ENCODE measurements at places on chromosomes 12 and 14.

DNA sequence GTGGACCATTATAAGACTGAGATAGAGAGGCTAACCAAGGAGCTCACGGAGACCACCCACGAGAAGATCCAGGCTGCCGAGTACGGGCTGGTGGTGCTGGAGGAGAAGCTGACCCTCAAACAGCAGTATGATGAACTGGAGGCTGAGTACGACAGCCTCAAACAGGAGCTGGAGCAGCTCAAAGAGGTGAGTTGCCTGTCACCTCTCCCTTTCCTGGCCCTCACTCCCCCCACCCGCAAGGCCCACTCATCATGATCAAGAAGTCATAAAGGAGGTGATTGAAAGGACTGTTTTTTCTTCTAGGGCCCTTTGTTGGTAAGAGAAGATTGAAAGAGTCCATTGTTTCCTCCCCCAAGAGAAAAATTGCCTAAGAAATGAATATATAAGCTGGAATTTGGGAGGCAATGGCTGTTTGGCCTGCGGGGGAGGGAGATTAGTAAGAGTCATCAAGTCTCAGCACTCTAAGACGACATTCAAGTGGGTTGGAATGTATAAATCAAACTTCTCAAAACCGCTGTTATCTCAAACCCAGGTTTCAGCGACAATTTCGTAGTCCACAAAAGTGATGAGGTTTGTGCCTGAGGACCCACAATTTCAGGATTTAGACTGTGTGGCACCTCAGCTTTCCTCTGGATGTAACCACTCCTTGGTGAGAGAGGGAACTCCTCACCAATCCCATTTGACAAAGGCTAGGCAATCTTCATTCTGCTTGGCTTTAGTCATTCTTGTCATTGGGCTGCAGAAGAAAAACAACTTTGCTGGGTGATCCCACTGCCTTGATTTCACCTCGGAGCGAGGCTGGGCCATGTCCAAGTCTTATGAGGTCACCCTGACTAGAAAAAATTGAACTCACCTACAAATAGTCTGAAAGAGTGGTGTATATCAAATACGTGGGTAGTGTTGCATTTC is 966 bp downstream of the BICD1 start:
- DNase-seq, result no peak

DNA sequence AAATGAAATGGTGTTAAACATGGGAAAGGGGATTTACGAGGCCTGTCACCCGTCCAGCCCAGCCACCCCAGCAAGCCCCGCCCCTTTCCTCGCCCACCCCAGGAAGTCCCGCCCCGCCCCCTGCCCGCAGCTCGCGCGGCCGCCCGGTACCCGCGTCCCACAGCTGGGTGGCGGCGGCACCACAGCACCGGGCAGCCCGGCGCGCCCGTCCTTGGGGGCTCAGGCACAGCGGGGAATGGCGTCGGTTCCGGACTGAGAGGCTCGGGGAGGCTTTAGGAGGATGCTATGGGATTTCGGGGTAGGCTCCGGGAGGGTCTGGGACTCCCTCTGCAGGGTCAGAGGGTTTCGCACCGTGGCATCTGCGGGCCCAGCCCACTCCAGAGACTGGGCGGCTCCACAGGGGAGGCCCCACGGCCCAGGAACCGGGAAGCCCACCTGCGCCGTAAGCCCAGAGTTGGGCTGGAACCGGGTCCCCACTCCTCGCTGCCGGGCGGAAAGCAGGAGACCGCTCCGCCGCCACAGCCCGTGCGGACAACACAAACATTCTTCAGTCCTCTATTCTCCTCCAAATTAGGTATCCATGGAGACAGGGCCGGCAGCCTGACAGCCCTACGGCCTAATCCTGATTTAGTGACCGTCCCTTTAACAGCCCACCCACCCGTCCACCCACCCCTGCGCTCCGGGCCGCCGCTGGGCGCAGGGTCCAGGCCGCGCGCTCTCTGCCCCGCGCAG is 1.4 kb downstream of the FIGNL2 start:
- DNase-seq, result no peak

DNA sequence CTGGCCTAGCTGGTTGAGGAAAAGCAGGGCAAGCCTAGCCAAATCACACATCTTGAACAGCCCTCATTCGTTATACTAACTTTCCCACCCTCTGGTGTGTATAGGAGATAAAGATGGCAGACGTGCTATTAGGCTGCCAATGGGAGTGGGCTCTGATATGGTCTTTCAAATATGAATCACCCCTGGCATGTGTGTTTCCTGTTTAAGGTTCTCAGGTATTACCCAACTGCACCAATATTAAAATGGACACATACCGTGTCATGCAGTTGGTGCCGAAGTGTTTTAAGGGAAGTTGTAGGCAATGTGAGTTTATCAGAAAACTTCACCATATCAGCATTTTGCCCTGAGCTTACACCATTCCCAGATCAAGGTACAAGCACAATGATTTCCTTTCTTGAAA is 33.4 kb downstream of the CHST11 start:
- DNase-seq, result no peak

DNA sequence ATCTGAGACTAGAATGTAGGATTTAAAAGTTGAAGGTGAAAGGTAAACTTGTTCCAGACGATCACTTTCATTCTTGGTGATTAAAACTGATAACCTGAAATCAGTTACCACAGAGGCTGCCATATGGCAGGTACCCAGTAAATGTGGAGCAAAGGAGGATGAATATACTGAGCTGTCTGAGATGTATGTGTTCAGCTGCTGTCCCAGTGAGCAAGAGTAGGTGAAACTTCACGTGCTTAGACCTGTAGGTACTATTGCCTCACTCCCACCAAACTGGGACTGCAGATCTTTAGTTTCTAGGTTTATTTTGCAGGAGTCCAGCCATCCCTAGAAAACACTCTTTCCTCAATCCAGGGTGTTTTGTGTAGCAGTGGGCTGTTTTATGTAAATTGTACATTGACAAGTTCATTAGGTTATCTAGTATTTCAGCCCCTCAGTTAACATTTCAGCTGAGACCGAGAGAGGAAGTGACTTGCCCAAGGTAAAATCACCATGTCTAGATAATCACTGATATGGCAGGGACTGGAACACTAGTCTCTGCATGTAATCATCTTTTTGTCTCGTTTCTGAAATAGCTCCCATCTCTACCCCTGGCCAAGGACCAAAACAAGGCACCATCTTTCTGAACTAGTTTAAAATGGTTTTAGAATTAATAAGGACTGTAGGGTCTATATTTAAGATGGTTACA is 62.7 kb downstream of the ATG14 start:
- DNase-seq, result no peak

- no peak for DNase-seq
Measured at GRCh38 chr14:42541535-42542001, 934.9 kb downstream of the LRFN5 start.

- no peak for DNase-seq
Measured at GRCh38 chr14:54356172-54356571, 40.6 kb upstream of the CDKN3 start.

DNA sequence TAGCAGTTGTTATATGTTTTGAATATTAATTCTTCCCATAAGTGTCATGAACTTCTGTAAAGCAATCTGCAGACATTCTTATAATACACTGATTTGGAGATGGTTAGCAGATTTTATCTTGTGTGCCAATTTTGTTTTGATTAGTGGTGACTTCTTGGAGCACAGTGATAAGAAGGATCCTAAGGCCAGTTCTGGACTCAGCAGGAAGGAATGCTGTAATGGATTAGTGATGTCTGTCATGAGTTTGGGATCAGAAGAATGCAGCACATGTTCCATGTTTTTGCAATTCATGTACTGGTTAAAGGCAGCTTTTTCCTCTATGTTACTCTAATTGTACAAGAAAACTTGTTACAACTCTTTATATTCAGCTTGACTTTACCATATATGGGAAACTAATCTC is 91.5 kb downstream of the UNC79 start:
- no peak for DNase-seq

GRCh38 chr12:110355073-110355472 is 48.4 kb downstream of the ANAPC7 start:
- DNase-seq, result no peak

- no peak for DNase-seq
Measured at GRCh38 chr14:55111122-55111708, 17.8 kb upstream of the LGALS3 start.

- no peak for DNase-seq
Measured at GRCh38 chr12:66514581-66514980, 164.3 kb downstream of the GRIP1 start.

DNA sequence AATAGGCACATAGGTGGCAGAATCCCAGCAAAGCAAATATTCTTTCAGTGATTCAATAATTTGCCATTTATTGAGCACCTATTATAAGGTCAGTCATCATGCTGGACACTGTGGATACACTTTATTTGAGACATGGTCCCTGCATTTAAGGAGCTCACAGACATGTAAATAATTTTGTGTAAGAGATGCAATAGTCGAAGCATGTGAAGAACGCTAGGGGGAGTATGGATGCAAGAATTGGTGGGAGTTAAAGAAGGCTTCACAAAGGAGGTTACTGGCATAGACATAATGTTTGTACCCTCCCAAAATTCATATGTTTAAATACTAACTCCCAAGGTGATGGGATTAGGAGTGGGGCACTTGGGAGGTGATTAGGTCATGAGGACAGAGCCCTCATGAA is 260.6 kb upstream of the GARIN6 start:
- no peak for DNase-seq

- peak; percentile 89 for DNase-seq
Measured at GRCh38 chr14:60327447-60328331, 78.7 kb downstream of the PPM1A start.

GRCh38 chr14:94164685-94165431 is 9.3 kb upstream of the PPP4R4 start:
- no peak for DNase-seq

DNA sequence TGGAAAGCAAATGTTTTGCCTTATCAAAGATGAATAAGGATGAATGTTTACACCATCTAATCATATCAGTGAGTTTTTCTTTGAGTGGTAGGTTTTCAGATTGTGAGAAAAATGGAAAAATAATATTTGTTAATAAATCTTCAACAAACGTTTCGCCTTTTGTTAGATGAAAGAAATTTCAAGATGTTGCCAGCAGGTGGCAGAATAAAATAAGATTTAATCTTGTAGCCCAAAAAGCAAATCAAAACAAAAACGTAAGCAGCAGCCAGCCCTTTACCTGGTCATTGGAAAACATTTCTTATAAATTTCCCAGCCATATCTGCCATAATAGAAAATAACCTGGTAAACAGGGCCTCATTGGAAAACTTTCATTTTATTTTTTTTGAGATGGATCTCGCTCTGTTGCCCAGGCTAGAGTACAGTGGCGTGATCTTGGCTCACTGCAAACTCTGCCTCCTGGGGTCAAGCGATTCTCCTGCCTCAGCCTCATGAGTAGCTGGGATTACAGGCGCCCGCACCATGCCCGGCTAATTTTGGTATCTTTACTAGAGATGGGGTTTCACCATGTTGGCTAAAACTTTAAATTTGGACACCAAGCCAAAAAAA is 15.4 kb upstream of the TMEM120B start:
- peak; percentile 44 for DNase-seq

GRCh38 chr12:77847680-77848431 is 17.2 kb downstream of the NAV3 start:
- DNase-seq, result no peak
